Inflammatory macrophage treated with lipopolysaccharide for 4 hours (primary cell): ENCODE measurements at places on chromosomes 1 and 21.

GRCh38 chr1:228004856-228005462, 1.8 kb upstream of the WNT3A start:
- no peak for DNase-seq

- no peak for DNase-seq
Observed at GRCh38 chr1:64881281-64881680, 85.1 kb downstream of the JAK1 start.

DNA sequence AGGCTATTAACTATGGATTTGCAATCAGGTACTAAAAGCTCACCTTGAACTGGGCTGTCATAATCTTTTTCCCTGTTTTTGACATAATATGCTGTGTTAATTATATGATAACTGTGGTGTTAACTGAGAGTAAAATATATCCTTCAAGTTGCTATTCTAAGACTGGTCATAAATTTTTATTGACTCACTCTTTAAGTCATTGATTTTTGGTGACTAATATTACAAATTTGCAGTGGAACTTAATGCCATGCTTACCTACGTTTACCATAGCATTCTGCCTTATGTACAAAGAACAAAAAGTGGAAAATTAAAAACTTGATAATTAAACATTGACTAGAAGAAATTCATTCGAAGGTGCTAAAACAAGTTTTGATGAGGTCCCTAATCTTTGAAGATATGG, 872.4 kb downstream of the BRINP3 start:
- no peak for DNase-seq

GRCh38 chr1:65263286-65263685, 46.1 kb upstream of the DNAJC6 start:
- DNase-seq = no peak

- no peak for DNase-seq
Observed at GRCh38 chr1:183977717-183978116, 59.8 kb downstream of the COLGALT2 start.

DNA sequence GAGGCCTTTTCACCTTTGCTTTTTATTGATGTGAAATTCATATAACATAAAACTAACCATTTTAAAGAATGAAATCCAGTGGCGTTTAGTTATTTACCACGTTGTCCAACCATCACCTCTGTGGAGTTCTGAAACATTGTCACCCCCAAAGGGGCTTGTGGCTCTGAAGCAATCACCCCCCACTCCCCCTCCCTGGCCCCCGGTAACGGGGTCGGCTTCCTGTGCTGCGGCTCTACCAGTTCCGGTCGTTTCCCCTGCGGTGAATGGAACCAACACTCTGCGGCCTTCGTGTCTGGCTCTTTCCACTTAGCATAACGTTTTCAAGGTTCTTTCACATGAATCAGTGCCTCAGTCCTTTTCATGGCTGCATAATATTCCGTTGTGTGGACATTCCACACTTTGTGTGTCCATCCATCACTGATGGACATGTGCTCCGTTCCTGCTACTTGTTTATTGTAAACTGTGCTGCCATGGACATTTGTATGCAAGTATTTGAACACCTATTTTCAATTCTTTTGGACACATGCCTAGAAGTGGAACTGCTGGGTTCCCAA, 1.8 kb upstream of the ISG15 start:
- no peak for DNase-seq

DNA sequence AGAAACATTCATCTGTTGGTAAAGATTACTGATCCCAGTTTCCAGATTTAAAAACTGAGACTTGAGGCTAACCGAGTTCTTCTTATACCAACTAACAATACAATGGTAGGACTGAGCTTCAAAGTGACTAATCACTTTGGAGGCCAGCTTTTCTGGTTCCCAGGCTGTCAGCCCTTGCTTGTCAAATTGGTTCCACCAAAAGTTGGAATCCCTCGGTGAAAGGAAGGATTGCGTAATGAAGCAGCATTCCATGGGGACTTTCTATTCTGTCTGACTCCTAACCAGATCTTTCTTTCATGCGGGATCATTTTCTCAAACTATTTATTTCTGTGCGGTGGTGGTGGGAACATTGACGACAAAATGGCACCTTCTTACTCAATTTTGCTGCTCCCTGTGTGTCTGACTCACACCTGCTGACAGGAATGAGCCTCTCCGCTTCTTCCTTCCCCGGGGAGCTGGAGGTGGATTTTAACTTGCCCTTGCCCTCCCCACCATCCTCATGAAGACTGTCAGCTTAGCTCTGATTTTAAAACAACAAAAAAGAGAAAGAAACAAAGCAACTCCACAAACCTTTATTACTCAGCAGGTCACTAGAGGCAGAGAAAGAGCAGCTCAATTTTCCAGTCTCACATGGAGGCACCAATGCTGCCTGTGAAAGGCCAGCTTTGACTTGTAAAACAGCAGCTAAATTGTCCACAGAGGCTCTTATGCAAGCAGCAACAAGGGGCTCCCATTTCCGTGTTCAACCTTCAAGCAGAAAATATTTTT, 32.9 kb upstream of the RASAL2 start:
- DNase-seq = no peak
